ENCODE measurements at places on chromosomes 11 and 22. TPM values are rescaled to one million over a fixed set of nuclear protein-coding genes. Genes with fewer than 3 reads are reported as not detected.
A peak's percentile ranks its signal among the peaks of the same experiment; 100 is the strongest.

Gene RTL10
- total RNA-seq = 23.1 TPM

Gene CASP5
- total RNA-seq = not detected

Gene CALCA
- 0.28 TPM for total RNA-seq

Gene SCGB2A2
- not detected for total RNA-seq

Gene DUSP8
- total RNA-seq = 2.1 TPM

Gene GPHA2
- total RNA-seq = not detected

Gene RNF141
- 17.8 TPM for total RNA-seq

Gene MPPED1
- not detected for total RNA-seq

Gene CAT
- total RNA-seq = 22.8 TPM

- H3K27ac ChIP-seq = peak overlapping the region; percentile 87
- peaks cover 36% of the 10 kb centered on the region for H3K4me1 ChIP-seq
- peaks cover 10% of the 10 kb centered on the region for H3K36me3 ChIP-seq
- no peak for DNase-seq
Measured at GRCh38 chr11:45805305-45806071, 539 bp downstream of the SLC35C1 start.

GRCh38 chr22:40156001-40156516 is 21.7 kb upstream of the TNRC6B start:
- no peak overlapping the region for H3K4me3 ChIP-seq
- H3K36me3 ChIP-seq = peaks cover 3% of the 10 kb centered on the region
- H3K27ac ChIP-seq = peak overlapping the region; percentile 18
- H3K27me3 ChIP-seq = no peaks in the 10 kb centered on the region
- H3K4me1 ChIP-seq = peaks cover 19% of the 10 kb centered on the region

- no peak for DNase-seq
- no peak overlapping the region for H3K4me3 ChIP-seq
- H3K36me3 ChIP-seq = no peaks in the 10 kb centered on the region
- H3K27ac ChIP-seq = no peak overlapping the region
- H3K4me1 ChIP-seq = no peaks in the 10 kb centered on the region
- H3K27me3 ChIP-seq = peaks cover 28% of the 10 kb centered on the region
Measured at GRCh38 chr11:44351006-44351660, 41.2 kb upstream of the ALX4 start.

GRCh38 chr11:120547811-120548681 is 36.5 kb downstream of the GRIK4 start:
- no peak overlapping the region for H3K27ac ChIP-seq
- H3K27me3 ChIP-seq = peaks cover 11% of the 10 kb centered on the region
- H3K36me3 ChIP-seq = no peaks in the 10 kb centered on the region
- no peak overlapping the region for H3K4me3 ChIP-seq

DNA sequence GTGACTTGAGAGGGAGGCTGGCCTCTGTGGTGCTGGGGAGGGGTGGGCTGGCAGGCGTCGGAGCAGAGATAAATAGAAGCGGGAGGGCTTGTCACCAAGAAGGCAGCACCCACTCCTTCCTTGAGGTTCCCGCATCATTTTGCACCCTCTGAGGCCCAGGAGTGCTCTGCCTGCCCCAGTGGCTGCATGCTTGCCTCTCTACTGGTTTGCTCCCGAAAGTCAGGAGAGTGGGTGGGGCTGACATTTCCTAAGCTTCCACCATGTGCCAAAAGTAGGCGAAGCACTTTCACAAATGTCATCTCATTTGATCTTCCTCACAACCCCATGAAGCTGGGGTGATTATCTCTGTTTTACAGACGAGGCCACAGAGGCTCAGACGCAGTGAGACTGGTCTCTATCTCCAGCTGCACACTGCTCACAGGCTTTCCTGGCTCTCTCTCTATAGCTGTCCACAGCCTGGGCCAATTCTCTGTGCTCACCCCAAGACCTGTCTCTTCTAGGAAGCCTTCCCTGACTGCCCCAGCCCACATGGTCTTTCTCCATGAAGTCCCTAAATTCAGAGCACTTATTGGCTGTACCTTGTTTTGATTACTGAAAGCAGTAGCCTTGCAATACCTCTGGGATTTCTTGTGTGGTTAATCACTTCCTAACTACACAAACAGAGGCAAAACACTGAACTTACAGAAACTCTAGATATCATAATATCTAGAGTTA is 2.6 kb upstream of the UCP3 start:
- peak overlapping the region; percentile 9 for H3K4me3 ChIP-seq
- DNase-seq = peak; percentile 70
- peak overlapping the region; percentile 91 for H3K27ac ChIP-seq

- H3K4me3 ChIP-seq = no peak overlapping the region
- peaks cover 13% of the 10 kb centered on the region for H3K4me1 ChIP-seq
- DNase-seq = no peak
- no peaks in the 10 kb centered on the region for H3K27me3 ChIP-seq
- H3K27ac ChIP-seq = no peak overlapping the region
Measured at GRCh38 chr11:81787584-81788049, 946.0 kb downstream of the FAM181B start.

- H3K4me3 ChIP-seq = no peak overlapping the region
- DNase-seq = no peak
- peaks cover 5% of the 10 kb centered on the region for H3K36me3 ChIP-seq
- H3K27me3 ChIP-seq = no peaks in the 10 kb centered on the region
- H3K4me1 ChIP-seq = peaks cover 8% of the 10 kb centered on the region
Measured at GRCh38 chr22:43128928-43129424, 14.2 kb downstream of the MCAT start.

GRCh38 chr11:85088286-85088685 is 538.9 kb downstream of the DLG2 start:
- H3K4me3 ChIP-seq = no peak overlapping the region
- no peak overlapping the region for H3K27ac ChIP-seq
- DNase-seq = no peak
- no peaks in the 10 kb centered on the region for H3K36me3 ChIP-seq
- H3K27me3 ChIP-seq = no peaks in the 10 kb centered on the region

DNA sequence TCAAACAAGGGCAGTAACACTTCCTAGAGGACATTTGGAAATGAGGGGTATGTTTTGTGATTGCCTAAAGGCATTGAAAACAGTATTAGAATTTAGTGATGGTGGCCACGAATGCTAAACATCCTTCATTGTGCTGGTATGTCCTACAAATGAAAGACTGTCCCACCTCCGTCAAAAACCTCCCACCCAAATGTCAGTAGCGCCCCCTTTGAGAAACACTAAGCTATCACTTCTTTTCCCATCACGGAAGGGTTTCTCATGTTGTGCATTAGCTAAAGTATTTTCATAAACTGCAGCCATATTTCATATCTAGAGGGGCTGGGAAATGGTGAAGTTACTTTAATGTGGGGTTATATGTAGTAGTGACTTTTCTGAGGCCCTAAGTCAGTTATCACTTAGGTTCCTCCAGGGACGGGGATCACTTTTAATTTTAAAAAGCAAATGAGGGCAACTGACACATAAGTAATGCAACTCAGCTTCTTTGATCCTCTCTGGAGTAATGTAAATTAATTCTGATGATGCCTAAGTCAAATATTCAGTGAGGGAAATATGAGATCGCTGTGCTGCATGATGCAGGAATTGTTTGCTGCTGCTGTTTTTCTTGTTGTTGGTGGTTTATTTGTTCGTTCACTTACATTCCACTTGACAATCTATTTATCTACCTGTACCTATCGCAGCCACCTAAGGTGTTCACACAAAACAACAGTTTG is 1403.4 kb upstream of the TENM4 start:
- no peaks in the 10 kb centered on the region for H3K4me1 ChIP-seq
- no peak overlapping the region for H3K4me3 ChIP-seq
- no peaks in the 10 kb centered on the region for H3K36me3 ChIP-seq
- H3K27ac ChIP-seq = no peak overlapping the region

GRCh38 chr11:13375798-13376197 is 87.2 kb downstream of the BTBD10 start:
- no peaks in the 10 kb centered on the region for H3K4me1 ChIP-seq
- H3K27ac ChIP-seq = no peak overlapping the region
- DNase-seq = no peak
- H3K4me3 ChIP-seq = no peak overlapping the region

DNA sequence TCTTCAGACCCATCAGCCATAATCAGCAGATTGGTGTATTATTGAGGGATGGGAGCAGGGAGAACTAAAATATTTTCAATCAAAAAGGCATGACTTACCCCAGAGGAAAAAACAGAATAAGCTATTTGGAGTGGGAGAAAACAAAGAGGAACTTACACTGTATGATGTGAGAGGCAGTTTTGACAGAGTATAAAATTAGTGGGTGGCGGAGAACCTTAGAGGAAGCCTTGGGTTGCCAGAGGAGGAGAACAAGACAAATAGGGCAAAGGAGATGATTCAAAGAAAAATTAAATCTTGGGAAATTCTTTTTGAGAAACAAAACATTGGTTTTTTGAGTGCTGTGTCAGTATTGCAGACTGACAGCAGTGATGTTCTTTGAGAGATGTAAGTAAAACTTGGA is 285.0 kb downstream of the C11orf87 start:
- no peak for DNase-seq
- no peaks in the 10 kb centered on the region for H3K27me3 ChIP-seq
- H3K4me1 ChIP-seq = no peaks in the 10 kb centered on the region
- no peaks in the 10 kb centered on the region for H3K36me3 ChIP-seq
- no peak overlapping the region for H3K27ac ChIP-seq

- no peak overlapping the region for H3K4me3 ChIP-seq
- no peak overlapping the region for H3K27ac ChIP-seq
- peaks cover 2% of the 10 kb centered on the region for H3K36me3 ChIP-seq
- peaks cover 2% of the 10 kb centered on the region for H3K4me1 ChIP-seq
Measured at GRCh38 chr11:57277845-57278720, 41.0 kb upstream of the APLNR start.

DNA sequence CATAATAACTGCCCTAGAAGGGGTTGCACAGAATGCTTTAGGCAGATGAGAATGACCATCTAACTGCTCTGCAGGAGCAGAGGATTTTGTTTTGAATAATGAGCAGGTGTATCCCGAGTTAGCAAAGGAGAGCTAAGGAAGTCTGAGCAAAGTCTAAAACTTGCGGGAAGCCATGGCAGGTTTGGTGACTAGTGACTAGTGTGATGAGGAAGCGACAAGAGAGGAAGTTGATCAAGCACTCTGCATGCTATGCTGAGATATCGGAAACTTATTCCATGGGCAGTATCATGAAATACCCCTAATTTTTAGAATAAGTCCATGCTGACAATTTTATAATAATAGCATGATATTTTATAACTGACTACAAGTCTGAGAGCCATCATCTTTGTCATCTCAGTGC is 12.9 kb downstream of the OLFML1 start:
- H3K36me3 ChIP-seq = peaks cover 3% of the 10 kb centered on the region
- H3K4me1 ChIP-seq = peaks cover 14% of the 10 kb centered on the region
- no peak overlapping the region for H3K27ac ChIP-seq
- DNase-seq = no peak
- H3K4me3 ChIP-seq = no peak overlapping the region

Measured in activated naive CD8-positive, alpha-beta T cell treated with anti-CD3 and anti-CD28 coated beads for 36 hours (primary cell).